CD4-positive, CD25-positive, alpha-beta regulatory T cell (primary cell): ENCODE measurements at places on chromosomes 4 and X. TPM values are rescaled to one million over a fixed set of nuclear protein-coding genes. Genes with fewer than 3 reads are reported as not detected.

The OPRPN gene
- not detected for total RNA-seq

The SSX4B gene
- not detected for total RNA-seq

DNA sequence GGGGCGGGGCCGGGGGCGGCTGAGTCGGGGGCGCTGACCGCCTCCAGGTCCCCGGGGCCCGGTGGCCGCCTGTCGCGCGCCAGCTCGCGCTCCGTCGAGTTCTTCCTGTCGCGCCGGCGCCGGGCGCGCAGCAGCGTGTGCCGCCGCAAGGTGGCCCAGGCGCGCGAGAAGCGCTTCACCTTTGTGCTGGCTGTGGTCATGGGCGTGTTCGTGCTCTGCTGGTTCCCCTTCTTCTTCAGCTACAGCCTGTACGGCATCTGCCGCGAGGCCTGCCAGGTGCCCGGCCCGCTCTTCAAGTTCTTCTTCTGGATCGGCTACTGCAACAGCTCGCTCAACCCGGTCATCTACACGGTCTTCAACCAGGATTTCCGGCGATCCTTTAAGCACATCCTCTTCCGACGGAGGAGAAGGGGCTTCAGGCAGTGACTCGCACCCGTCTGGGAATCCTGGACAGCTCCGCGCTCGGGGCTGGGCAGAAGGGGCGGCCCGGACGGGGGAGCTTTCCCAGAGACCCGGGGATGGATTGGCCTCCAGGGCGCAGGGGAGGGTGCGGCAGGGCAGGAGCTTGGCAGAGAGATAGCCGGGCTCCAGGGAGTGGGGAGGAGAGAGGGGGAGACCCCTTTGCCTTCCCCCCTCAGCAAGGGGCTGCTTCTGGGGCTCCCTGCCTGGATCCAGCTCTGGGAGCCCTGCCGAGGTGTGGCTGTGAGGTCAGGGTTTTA is 1.5 kb downstream of the ADRA2C start:
- no peak overlapping the region for H3K27ac ChIP-seq
- no peak overlapping the region for H3K4me3 ChIP-seq
- H3K27me3 ChIP-seq, result no peaks in the 10 kb centered on the region
- no peaks in the 10 kb centered on the region for H3K36me3 ChIP-seq
- DNase-seq, result no peak

The ZFP92 gene
- 0.22 TPM for total RNA-seq

The AR gene
- 1.4 TPM for total RNA-seq

The FGFR3 gene
- 0.25 TPM for total RNA-seq

- DNase-seq, result no peak
- no peak overlapping the region for H3K4me3 ChIP-seq
- H3K27me3 ChIP-seq, result no peaks in the 10 kb centered on the region
- no peaks in the 10 kb centered on the region for H3K36me3 ChIP-seq
- no peak overlapping the region for H3K27ac ChIP-seq
Measured at GRCh38 chrX:24110069-24110468, 39.5 kb upstream of the ZFX start.
